ENCODE measurements at places on chromosomes 3 and 15.

GRCh38 chr3:118504906-118505305 is 529.7 kb downstream of the IGSF11 start:
- no peak for DNase-seq

GRCh38 chr3:67535006-67535405 is 119.4 kb downstream of the SUCLG2 start:
- no peak for DNase-seq

GRCh38 chr3:189780546-189781270 is 149.5 kb downstream of the TP63 start:
- no peak for DNase-seq

GRCh38 chr3:135141160-135141559 is 346.1 kb downstream of the EPHB1 start:
- no peak for DNase-seq

DNA sequence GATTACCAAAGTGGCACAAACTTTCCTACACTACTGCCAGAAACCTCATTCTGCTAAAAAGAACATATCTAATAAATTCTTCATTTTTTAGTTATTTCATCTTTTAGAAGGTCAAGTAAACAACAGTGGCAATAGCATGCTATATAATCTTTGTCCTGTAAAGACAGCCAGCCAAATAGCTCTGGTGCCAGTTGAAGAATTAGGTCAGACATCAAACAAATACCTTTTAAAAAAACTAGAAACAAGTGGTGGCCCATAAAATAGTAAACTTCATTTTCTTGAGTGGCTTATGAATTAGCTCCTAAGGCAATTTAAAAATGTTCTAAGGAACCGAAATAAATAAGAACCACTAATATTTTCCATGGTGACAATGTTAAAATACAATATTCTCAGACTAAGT is 19.5 kb downstream of the CCDC14 start:
- DNase-seq = no peak

- DNase-seq = no peak
Observed at GRCh38 chr15:98144388-98144787, 183.9 kb downstream of the ARRDC4 start.

GRCh38 chr15:67967871-67968431 is 86.2 kb upstream of the PIAS1 start:
- DNase-seq = peak; percentile 89

- DNase-seq = no peak
Observed at GRCh38 chr3:52174896-52175295, 20.7 kb upstream of the POC1A start.
